ENCODE measurements at places on chromosomes 3 and 15.

- DNase-seq, result no peak
Observed at GRCh38 chr3:61537366-61537765, 24.0 kb upstream of the PTPRG start.

- DNase-seq, result no peak
Observed at GRCh38 chr15:31458596-31459399, 132.2 kb downstream of the KLF13 start.

DNA sequence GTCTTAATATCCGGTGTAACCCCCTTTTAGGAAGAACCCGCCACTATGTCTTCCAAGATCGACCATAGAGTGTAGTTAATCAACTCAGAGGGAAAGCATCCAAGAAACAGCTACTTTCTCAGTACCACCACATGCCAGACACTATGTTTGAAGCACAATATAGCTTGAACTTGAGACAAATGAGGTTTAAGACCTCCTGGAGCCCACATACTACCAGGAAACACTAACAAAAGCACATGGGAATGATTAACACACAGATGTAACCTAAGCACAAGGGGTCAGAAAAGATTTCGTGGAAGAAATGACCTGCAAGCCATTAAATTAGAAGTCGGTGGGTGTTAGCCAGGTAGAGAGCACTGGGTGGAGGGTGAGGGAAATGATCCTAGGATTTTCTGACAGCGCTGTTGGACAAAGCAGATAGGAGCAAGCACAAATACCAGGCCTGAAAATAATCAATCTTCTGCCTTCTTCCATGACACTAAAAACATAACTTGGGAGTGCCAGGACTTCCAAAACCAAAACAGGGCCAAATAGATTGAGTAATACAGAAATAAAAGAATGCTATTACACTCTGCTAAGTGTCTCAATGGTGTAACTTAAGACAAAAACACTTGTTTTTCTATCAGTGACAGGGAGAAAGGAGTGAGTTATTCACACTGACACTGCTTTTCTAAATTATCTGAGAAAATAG lies 213.7 kb downstream of the FOXP1 start:
- no peak for DNase-seq

- no peak for DNase-seq
Observed at GRCh38 chr3:77459926-77460325, 420.0 kb downstream of the ROBO2 start.

DNA sequence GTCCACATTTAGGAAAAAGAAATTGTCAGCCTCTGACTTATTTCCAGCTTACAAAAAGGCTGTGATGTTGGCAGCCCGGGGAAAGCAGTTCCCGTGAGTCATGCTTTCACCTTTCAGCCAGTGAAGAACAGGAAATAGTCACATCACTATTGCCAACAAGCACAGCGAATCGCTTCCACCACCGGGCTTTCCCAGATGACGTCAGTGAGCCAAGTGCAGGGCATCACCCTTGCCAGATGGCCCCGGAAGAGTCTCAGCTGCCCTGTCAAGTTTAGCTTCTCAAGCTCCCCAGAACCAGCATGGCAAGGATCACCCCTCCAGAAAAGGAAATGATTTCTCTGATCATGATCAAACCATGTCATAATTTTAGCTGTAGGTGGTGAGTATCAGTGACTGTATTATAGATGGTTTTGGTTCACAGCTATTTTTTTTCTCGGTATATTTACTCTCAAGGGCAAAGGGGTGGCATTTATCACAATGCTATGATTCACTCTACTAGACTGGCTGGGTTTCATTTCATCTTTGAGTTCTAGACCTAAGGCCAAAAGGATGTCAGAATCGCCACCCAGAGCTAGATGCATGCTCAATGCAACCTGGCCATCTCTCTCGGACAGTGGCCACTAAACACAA lies 32.9 kb downstream of the B3GNT5 start:
- no peak for DNase-seq

DNA sequence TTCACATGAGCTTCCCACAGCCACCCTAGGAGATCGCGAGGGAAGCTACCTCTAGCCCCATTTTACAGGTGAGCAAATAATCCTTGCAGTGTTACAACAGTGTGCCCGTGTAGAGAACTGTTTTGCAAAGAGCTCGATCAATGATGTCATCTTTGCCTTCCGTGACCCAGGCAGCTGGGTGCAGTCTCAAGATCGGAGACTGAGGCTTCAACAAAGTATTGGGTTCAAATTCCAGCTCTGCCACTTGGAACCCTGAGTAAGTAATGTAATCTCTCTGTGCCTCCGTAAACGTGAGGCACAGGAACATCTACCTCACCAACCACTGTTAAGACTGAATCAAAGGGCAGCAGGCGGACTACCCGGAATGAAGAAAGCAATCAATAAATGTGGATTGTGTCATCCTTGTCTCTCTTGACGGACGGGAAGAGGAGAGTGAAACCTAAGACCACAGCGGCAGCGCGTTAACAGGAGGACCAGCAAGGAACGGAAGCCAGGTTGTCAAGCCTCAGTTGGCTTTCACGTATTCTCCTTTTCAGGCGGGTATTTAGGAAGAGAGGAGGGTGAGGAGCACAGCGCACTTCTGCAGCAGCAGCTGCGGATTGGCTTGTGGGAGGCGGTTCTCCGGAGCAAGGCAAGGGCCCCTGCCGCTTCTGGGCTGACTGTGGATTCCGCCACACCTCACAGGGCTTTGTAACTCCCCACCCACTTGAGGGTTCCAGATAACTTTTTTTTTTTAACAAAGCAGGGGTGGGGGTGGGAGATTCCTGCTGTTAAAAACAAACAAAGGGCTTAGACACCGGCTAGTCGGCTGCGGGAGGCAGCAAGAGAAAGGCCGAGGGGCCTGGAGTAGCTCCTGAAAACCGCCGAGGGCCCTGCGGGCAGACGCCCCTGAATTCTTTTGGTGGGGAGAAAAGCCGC lies 1.5 kb upstream of the SMAD3 start:
- no peak for DNase-seq

DNA sequence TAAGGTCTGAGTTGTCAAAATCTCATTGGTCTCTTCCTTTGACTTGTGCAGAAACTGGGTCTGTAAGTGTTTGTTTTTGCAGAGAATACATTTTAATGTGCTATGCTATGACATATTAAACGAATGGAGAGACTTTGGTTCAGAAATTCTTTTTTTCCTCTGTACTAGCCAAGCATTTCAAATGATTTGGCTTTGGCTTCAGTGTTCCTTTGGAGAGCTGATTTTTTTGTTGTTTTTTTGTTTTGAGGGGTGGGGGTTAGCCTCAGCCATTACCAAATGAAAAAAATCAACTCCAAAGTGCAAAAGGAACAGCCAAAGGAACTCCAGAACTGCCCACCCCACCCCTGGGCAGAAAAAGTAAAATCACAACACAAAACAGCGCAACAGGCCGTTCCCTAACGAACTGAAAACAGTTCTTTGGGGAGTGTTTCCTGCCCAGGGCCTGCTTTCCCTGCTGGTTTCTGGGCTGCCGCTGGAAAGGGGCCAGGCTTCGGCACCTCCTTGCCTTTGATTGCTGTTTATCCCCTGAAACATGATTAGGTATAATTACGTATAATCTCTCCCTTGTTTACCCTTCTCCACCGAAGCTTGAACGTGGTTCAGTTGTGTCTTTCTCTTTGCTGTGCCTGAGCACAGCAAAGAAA lies 57.6 kb upstream of the NEO1 start:
- DNase-seq, result no peak

- no peak for DNase-seq
Observed at GRCh38 chr15:24917431-24917830, 37.4 kb upstream of the SNRPN start.

- no peak for DNase-seq
Observed at GRCh38 chr3:43996379-43997301, 245.0 kb upstream of the TOPAZ1 start.

- no peak for DNase-seq
Observed at GRCh38 chr3:130820976-130821375, 72.9 kb upstream of the ATP2C1 start.

GRCh38 chr3:4063916-4064574 lies 239.1 kb upstream of the SETMAR start:
- DNase-seq, result no peak

DNA sequence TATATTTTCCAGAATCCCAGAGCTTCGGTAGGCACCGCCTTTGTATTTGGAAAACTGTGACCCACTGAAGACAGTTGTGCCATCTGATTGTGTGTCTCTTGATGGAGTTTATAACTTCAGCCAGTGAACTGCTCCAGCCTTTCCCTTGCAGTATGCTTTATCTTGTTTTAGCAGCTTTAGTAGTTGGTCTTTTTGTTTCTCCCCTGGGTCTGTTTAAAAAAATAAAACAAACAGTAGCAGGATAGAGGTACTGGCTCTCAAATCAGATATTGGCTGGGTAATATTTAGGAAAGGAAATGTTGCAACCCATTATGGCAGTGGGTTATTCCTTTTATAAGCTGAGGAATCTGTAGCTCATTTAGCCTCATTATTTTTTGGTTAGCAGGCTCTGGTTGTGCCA lies 151.5 kb upstream of the BFSP2 start:
- no peak for DNase-seq

DNA sequence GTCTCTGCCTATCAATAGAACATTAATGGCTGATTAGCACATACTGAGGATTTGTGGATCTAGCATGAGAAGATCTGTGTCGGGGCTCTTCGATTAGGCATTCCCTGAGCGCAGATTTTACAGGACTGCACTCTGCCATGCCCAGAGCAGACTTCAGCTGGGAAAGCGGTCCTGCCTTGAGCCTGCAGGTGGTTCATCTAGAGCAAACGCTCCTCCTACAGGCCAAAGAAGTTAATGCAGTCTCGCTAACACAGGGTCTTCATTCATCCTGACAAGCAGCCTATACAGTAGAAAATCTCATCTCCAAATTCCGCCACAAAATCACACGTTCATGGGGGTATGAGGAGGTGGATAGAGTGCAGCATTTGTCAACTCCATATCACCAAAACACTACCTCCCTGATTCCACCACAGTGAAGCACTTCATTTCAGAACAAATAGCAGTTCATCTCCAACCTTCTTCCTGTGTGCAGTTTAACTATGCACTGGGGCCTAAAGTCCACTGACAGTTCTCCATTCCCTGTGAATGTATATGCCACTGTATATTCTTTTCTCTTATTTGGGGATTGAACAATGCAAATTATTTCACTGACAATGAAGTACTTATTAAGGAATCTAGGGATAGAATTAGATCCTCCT lies 405.8 kb downstream of the IGSF11 start:
- DNase-seq, result no peak

- DNase-seq, result no peak
Observed at GRCh38 chr3:16520970-16521881, 7.7 kb upstream of the RFTN1 start.

DNA sequence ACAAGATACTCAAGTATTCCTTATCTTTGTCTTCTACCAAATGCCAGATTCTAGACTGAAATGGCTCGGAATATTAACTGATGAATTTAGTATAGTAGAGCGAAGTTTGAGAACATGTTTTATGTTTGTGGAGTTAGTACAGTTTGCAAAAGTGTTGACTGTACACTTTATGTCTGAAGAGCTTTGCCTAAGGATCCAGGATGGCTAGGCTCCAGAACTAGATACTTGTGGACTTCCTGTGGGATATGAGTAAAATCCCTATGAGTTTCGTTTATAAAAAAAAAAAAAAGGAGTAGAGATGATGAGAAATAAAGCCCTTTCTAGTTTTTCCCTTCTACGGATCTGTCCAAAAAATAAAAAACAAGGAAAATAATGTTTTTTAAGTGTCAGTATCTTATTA lies 96.7 kb downstream of the TP63 start:
- no peak for DNase-seq

DNA sequence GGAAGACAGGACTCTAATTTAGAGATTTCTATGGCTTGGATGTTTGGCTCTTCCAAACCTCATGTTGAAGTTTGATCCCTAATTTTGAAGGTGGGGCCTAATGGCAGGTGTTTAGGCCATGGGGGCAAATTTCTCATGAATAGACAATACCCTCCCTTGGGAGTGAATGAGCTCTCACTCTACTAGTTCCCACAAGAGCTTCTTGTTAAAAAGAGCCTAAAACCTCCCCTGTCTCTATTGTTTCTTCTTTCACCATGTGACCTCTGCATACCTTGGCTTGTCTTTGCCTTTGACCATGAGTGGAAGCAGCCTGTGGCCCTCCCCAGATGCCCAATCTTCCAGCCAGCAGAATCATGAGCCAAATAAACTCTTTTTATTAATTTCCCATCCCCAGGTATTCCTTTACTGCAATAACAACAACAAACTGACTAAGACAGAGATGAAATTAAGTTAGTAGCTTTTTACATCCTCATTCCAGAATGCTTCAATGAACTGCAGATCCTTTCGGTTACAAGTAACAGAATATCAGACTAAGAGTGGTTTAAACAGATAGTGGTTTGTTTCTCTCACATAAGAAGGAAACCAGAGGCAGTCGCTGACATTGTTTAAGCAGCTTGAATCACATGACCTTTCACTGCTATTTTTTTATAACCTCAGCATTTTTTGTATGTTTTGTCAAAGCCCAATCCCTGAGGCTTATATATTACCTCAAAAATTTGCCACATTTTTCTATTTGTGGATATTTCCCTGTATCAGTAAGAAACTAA lies 1013.3 kb upstream of the SEMA6D start:
- DNase-seq, result no peak

- DNase-seq, result no peak
Observed at GRCh38 chr15:68580026-68580882, 1.5 kb downstream of the CORO2B start.

DNA sequence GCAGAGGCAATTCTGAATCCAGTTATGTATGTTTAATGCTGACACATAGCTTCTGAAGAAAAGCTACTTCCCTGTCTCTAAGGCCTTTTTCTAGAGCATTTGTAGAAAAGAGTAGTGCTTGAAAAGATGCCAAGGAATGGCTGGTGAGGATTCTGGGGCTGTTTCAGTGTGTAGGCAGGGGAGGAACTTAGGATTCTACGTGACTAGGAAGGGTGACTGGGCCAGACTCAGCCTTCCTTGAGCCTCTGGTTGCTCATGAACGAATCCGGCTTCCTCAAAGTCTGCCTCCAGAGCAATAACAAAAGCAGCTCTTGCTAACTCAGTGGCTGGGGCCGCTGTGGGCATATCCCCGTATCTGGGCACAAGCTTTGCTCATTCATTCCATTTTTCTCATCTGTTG lies 104.8 kb upstream of the WNT5A start:
- no peak for DNase-seq

- DNase-seq, result no peak
Observed at GRCh38 chr3:5009506-5010109, 30.4 kb downstream of the BHLHE40 start.

DNA sequence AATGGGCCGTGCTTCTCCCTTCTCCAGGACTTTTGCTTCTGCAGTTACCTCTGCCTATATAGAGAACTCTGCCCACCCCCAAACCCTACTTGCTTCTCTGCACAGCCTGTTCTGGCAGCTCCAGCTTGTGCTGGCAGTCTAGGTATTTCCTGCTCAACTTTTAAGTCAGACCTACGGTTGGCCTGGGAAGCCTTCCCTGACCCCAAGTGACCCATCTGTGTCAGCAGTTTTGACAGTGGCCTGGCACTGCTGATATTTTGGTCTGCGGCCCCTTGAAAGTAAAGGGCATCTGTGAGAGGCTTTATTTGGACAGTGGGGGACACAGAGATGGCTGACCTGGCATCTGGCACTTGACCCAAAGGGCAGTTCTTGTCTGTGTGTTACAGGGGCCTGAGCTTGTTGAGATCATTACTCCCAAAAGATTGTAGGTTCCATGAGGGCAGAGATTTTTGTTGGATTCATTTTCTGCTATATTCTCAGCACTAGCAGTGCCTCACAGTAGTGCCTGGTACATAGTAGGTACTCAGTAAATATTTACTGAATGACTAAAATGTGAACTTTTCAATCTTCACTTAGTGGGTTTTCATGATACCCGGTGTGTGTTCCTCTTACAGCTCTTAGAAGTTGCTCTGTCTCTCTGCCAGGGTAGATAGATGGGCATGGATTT lies 55.2 kb upstream of the TRAK1 start:
- no peak for DNase-seq

- no peak for DNase-seq
Observed at GRCh38 chr15:76239786-76240185, 71.5 kb downstream of the ETFA start.

All from DMS79 (cell line).